NCI-H69 (cell line): ENCODE measurements at places on chromosomes 16 and 17.

DNA sequence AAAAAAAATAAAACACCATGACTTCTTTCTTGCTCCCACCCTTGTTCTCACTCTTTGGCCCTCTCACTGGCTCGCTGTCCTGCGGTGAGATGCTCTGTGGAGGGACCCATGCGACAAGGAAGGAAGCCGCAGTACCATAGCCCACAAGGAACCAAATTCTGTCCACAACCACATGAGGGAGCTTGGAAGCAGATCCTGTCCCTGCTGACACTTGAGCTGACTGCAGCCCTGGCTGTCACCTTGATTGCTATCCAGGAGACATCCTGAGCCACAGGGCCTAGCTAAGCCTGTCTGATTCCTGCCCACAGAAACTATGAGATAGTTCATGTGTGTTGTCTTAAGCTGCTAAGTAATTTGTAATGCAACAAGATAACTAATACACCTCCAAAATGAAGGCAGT is 4.8 kb upstream of the MT2A start:
- DNase-seq: peak; percentile 38

DNA sequence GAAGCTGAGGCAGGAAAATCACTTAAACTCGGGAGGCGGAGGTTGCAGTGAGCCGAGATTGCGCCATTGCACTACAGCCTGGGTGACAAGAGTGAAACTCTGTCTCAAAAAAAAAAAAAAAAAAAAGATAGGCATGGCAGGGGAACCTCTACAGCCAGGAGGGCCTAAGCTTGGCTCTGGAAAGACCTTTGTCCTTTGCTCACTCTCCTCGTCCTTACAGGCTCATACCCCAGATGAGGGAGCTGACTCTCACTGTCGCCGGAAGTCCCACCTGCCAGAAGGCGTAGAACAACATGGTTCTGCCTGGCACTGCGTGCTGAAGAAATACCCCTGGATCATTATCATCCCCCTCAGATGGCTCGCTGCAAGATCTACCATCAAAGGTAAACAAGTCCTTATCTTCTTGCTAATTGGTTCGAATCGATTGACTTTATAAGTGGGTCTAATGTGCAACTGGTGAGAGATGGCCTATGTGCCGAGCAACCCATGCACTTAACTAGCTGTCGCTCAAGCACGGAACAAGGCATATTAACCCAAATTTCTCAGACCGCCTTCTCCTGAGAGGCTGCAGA is 29.7 kb downstream of the RTN4RL1 start:
- DNase-seq: no peak

- no peak for DNase-seq
Measured at GRCh38 chr17:16939606-16940115, 32.3 kb downstream of the TNFRSF13B start.

DNA sequence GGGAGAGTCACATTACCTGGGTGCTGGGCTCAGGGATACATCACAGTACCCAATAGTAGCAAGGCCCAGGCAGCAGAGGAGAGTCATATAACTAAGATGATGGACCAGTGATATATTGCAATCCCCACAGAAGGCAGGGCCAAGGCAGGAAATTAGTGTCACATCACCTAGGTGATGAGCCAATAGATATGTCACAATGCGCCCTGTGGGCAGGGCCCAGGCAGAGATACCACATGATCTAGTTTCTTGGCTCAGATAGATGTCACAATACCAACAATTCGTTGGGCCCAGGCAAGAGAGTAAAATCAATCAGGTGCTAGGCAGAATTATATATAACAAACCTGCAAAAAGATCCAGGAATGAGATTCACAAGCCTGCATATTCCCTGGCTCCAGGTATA is 2111.5 kb downstream of the TP53TG3F start:
- no peak for DNase-seq

- DNase-seq: peak; percentile 87
Measured at GRCh38 chr17:82592767-82593589, 55.3 kb downstream of the WDR45B start.

GRCh38 chr17:69928611-69929010 is 146.4 kb upstream of the KCNJ16 start:
- DNase-seq: peak; percentile 24

DNA sequence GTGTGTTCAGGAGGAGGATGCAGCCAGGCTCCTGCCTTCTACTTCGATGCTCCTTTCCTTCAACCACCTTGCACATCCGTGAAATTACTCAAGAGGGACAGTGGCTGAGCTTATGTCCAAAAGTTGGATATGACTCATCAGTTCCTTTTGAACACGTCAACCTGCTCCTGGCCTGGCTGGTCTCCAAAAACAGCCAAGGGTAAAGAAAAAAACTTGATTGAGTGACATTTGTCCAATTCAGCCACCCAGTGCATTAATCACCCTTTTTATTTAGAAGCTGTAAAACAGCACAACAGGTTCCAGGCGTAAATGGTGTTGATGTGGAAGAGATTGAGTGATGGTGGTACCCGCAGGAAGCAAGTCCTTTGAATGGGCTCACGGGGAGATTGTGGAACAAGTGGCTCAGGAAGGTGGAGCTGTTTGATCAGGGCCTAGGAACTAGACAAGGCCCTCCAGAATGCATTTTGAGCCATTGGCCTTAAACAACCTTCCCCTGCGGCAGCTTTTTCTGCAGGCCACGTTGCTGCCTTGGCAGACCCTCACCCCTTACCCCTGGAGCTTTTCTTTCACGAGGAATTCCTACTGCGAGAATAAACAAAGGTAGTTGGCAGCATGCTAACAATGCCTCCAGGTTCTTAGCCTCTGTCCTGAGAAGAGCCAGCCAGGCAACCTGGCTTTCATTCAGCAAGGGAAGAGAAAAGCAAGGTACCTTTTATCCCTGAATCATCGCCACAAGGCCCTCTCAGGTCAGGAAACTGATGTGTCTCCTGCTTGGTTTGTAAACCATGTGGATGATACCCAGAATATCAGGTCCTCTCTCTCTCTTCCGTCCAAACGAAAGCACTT is 173.3 kb upstream of the CACNG5 start:
- DNase-seq: peak; percentile 99

- DNase-seq: no peak
Measured at GRCh38 chr16:945271-946047, 25.3 kb downstream of the LMF1 start.

GRCh38 chr17:81706757-81707624 is 3.8 kb downstream of the MRPL12 start:
- no peak for DNase-seq

GRCh38 chr16:77353587-77354263 is 81.1 kb downstream of the ADAMTS18 start:
- peak; percentile 6 for DNase-seq

DNA sequence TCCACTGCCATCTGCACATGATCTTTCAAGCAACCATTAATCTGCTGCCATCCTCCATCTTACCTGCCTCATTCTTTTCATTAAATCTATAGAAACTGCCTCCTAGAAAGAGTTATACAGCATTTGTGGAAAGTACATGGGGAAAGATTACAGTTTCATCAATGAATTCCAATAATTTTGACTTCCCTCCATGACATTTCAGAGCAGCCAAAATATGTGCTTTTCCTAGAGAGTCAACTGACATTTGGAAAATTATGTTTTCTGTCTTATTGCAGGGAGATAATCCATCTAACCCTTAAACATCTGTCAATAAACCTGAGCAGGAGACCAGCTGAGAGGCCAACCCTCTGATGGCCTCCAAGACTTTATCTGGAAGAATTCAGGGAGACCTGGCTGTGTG is 147.0 kb upstream of the CDH5 start:
- DNase-seq: no peak

- peak; percentile 16 for DNase-seq
Measured at GRCh38 chr17:36867716-36868341, 69.4 kb upstream of the LHX1 start.

DNA sequence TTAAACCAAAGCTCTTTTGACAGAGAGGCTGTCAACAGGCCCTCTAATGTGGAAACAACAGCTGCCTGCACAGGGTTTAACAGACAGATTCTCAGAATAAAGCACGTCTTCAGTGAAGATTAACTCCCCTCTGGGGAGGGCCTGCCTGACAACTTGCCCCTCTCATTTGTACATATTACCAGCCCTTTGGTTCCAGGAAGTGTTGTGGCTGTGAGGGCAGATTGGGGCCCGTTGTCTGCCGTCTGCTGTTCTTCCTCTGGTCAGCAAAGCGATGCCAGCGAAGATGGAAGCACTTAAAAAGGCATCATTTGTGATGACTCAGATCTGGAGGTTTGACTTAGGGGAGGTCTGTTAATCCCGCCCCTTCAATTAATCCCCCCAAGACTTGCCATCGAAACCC is 177.0 kb upstream of the IRX6 start:
- no peak for DNase-seq

- DNase-seq: peak; percentile 23
Measured at GRCh38 chr17:35743626-35744328, 9.3 kb downstream of the GAS2L2 start.

GRCh38 chr17:72928454-72929136 is 163.9 kb downstream of the SLC39A11 start:
- DNase-seq: no peak

DNA sequence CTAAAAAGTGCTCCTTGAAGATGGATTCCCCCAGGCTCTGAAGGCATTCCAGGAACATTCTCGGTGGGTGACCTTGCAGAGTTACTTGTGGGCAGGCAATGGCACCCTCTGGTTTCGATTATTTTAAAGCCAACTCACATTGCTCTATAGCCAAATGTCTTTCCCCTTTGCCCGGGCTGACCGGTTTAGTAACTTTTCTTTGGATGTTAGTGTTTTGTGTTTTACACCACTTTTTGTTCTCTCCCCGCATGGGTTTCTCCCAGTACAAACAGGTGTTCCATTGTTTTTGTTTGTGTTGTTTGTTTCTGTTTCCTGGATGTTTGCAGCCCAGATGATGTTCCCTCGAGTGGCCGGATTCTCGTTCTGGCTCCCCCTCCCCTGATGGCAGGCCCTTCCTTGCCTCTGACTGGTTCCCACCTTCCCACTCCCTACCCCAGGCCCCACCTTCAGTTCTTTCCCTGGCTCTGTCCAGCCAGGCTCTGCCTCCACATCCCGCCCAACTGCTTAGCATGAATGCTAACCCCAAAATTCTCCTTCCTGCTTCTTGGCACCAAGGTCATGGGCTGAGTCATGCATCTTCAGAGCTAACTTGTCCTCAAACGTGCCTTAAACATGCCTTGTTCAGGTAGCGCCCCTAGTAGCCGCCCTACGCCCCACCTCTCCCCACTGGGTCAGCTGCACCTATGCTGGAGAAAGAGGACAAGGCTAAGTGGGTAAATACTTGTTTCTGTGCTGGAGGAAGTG is 40.6 kb downstream of the ELAC2 start:
- DNase-seq: no peak

DNA sequence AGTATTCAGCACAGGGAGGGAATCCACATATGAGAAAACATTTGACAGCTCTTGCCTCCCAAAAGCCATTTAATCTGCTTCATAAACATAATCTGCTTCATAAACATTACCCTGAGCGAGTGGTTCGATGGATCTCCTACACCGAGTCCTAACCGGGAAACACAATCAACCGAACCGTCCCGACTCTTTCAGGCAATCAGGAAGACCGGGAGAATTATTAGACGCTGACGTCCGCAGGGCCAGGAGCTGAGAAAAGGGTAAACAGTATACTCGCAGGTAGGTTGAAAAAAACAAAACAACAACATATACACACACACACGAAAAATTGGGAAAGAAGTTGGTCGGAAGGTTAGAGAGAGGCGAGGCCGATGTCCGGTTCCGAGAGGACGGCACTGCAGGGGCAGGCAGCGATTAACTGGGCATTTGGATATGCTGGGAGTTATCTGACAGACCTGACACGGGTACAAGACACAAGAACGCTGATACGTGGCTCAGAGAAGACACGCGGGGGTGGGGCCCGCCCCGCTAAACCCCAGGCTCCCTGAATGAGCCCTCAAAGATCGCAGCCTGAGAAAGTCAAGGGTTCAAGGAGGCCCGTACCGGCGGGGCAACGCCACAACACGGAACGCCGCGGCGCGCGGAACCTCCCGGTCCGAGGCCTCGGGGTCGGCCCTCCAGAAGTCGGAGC is 585 bp downstream of the AP1G1 start:
- peak; percentile 19 for DNase-seq

DNA sequence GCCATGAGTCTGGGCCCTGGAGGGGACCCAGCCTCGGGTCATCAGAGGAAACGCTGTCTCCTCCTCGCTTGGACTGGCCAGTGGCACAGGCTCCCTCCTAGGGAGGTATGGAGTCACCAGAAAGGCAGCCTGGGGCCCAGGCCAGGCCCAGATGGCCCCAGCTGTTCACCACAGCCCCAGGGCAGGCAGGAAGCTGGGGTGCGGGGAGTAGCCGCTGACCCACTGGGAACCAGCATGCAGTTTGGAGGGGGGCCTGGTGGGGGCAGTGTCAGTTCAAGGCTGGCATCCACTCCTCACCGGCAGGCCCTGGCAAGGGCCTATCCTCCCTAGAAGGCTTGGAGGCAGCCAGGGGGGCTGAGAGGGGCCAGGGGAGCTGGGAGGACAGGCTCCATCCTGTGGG is 48.8 kb downstream of the SDK2 start:
- peak; percentile 61 for DNase-seq

GRCh38 chr17:60910415-60910814 is 232.8 kb downstream of the BCAS3 start:
- DNase-seq: no peak

- DNase-seq: peak; percentile 32
Measured at GRCh38 chr17:39926588-39927100, 757 bp downstream of the ORMDL3 start.

- DNase-seq: no peak
Measured at GRCh38 chr16:51055434-51055833, 95.6 kb downstream of the SALL1 start.

- DNase-seq: no peak
Measured at GRCh38 chr17:545156-545555, 169.5 kb downstream of the VPS53 start.

- DNase-seq: no peak
Measured at GRCh38 chr16:85860413-85861094, 38.4 kb upstream of the IRF8 start.

DNA sequence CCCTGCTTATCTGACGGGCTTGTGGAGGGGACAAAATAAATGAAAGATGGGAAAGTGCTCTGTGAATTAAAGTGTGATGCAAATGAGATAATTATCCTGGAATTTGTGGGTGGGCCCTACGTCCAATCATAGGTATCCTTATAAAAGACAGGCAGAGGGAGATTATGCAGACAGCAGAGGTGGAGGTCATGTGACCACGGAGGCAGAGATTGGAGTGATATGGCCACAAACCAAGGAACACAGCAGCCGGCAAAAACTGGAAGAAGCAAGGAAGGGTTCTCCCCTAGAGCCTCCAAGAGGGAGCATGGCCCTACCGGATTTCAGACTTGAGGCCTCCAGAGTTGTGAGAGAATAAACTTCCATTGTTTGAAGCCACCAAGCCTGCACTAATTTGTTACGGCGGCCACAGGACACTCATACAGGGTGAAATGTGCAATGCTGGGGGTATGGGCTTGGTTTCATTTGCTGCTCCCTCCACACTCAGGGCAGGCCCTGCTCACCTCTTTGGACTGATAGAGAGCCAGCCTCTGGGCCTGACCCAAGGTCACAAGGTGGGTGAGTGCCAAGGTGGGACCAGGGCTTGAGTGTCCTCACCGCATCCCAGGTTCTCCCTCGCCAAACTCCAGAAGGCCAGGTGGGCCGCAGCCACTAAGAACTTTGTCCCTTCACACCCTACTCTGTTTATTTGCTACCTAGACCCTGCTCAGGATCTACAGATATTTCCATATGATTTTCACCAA is 149.6 kb upstream of the TNRC6C start:
- no peak for DNase-seq
